GM04503 (cell line): ENCODE measurements at places on chromosomes 13 and 19.

- no peak for DNase-seq
These were observed 5.4 kb upstream of the PPP1R37 start for GRCh38 chr19:45087531-45087930.

GRCh38 chr13:80168089-80168850, 172.7 kb downstream of the SPRY2 start:
- DNase-seq = no peak

GRCh38 chr19:49417088-49417487, 6.2 kb downstream of the PTH2 start:
- DNase-seq = no peak

DNA sequence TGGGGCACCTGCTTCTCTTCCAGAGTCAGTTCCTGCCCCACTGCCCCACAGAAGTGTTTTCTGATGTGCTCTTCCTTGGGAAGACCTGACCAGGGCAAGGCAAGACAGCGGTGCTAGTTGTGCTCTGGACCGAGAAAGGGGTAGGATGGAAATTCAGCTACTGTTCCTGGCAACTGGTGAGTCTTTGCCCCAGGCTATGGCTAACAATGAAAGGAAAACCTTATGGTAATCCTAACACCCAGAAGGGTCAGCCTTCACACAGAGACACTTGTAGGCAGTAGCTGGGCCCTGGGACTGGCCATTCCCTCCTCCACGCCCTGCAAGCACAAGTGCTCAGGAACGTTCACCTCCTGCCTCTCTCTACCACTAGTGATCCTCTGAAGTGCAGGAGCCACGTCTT, 9.6 kb upstream of the CYSLTR2 start:
- no peak for DNase-seq

DNA sequence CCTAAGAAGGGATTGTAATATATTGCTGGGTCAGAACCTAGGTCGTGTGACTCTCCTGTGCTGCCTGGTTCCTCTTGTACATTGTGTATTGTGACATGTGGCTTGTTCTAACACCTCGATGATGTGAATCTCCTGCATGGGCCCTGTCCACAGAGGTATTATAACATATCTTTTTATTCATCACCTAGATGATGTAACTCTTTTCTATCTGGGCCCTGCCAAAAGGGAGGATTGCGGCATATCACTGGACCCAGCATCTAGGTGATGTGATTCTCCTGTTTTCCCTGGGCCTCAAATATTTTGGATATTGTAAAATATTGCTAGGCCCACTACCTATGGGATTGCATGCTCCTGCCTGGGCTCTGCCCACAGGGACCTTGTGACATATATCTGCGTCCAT, 33.4 kb upstream of the ZNF254 start:
- DNase-seq = no peak

DNA sequence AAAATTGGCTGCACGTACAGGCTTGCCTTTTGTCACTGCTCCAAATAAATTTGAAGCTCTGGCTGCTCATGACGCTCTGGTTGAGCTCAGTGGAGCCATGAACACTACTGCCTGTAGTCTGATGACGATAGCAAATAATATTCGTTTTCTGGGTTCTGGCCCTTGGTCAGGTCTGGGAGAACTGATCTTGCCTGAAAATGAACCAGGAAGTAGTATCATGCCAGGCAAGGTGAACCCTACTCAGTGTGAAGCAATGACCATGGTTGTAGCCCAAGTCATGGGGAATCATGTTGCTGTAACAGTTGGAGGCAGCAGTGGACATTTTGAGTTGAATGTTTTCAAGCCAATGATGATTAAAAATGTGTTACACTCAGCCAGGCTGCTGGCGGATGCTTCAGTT, 16.1 kb upstream of the AKAP11 start:
- DNase-seq = no peak

DNA sequence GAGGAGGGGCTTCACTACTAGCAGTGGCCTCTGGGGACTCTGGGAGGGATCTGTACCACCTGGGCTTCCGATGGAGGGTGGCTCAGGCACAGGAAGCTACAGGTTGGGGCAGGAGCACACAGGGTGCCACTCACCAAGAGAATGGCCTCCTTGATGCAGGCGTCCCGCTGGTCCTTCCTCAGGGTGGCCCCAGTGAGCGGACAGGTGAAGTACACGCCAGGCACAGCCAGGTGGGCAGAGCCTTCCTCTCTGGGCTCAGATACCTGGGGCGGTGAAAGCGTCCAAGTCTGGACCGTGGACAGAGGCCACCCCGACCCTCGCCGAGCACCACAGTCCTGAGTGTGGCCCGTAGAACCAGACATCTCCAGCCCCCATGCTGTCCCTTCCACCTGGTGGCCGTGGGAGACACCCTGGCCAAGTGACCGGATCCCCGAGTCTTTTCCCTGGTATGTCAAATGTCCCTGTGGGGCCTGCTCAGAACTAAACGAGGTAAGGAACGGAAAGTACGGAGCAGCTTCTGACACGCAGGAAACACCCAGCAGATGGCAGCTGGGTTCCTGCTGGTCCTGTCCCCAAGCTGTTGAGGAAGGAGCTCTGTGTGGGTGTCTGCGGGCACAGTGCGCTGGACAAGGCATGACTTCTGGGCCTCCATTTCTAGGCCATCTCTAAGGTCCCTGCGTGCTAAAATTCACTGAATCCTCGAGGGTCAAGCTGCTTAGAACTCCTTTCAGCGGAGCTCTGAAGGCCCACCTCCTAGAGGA, 5.2 kb downstream of the UBXN6 start:
- DNase-seq = no peak

DNA sequence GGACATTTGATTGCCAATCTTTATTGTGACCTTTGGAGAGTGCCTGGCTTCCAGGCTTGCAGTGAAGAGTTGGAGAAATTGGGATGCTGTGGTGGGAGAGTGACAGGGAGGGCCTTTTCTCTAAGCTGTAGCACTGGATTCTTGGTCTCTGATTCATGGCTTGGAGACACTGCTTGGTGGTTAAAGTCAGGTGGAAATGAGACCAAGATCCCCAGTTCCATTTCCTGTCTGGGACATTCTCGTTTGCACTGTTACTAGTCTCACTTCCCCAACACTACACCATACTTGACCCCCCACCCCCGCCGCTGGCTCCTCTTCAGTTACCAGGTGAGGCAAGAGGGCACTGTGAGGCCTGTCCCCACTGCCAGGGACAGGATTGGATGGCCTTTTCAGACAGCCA, 2.9 kb downstream of the SUPT5H start:
- no peak for DNase-seq

DNA sequence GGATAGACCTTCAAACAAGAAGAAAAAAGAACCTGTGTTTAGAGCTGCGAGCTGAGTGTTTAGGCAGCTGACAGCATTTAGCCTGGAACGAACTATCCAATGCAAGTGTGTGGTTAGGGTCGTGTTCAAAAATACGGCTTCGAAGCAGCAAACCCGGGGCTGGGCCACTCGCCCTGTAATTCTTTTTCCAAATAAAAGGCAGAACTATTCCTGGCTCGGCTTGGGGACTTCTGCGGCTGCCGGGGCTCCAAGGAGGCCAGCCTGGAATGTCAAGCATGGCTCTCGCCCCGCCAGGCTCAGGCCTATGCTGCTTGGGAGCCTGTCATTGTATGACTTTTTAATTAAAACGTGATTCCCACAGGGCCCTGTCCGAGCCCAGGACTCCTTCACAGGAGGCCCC, 51.7 kb upstream of the KLF2 start:
- no peak for DNase-seq

- DNase-seq = no peak
These were observed 162.1 kb downstream of the NHLRC3 start for GRCh38 chr13:39200249-39200910.

- no peak for DNase-seq
These were observed 1518.2 kb upstream of the PCDH20 start for GRCh38 chr13:62933809-62934208.

GRCh38 chr13:50094615-50095293, 79.5 kb downstream of the KCNRG start:
- no peak for DNase-seq

DNA sequence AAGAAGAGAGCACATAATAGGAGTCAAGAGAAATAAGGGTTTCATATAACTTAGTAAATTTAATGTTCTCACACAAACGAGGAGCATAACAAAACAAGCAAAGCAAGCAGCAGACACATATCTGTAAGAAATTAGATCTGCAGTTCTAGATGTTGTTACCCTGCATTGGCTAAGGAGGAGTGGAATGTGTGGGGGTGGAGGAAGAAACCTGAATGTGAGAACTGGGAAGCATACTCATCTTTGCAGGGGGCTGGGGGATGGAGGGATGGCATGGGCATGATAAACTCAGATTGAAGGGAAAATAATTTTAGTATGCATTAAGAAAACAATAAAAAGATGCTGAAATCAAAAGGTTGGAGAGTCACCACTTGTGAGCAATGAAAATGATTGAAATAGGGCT, 255.0 kb downstream of the LIG4 start:
- no peak for DNase-seq
